ENCODE measurements at places on chromosomes 7 and 10. TPM values are rescaled to one million over a fixed set of nuclear protein-coding genes. Genes with fewer than 3 reads are reported as not detected.

GRCh38 chr10:125782054-125782453 lies 6.4 kb upstream of the MMP21 start:
- no peak for DNase-seq

DNA sequence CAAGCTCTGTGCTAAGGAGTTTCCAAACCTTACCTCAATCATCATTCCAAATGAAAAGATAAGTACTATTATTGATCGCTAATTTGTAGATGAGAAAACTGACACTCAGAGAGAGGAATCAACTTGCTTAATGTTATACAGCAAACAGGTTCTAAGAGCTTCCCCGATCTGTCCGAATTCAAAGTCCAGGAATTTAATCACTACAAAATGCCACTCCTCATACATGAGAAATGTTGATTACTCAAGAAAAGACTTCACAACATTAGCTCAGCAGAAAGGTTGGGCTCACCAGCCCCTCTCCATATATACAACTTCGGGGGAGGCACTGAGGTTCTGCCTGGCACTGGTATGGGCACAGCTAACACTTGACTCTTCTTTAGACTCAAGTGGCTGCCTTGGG lies 80.7 kb downstream of the SLC16A9 start:
- DNase-seq: no peak

GRCh38 chr7:104629408-104629807 lies 301.0 kb downstream of the LHFPL3 start:
- no peak for DNase-seq

Gene AS3MT
- 0.86 TPM for total RNA-seq

Gene ZNF487
- total RNA-seq: 25.4 TPM

Gene CPA4
- 0.55 TPM for total RNA-seq
